Activated CD8-positive, alpha-beta T cell treated with anti-CD3 and anti-CD28 coated beads, Interleukin-2, amount 10 ng/mL, durations not matched to agents 7 days and 5 days (primary cell): ENCODE measurements at places on chromosomes 11 and 22.
A peak's percentile ranks its signal among the peaks of the same experiment; 100 is the strongest.

DNA sequence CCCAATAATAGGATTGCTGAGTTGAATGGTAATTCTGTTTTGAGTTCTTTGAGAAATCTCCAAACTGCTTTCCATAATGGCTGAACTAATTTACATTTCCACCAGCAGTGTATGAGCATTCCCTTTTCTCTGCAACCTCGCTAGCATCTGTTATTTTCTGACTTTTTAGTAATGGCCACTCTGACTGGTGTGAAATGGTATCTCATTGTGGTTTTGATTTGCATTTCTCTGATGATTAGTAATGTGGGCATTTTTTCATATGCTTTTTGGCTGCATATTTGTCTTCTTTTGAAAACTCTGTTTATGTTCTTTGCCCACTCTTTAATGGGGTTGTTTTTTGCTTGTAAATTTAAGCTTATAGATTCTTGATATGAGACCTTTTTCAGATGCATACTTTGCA is 97.4 kb downstream of the FDX1 start:
- peaks cover 32% of the 10 kb centered on the region for H3K4me1 ChIP-seq
- peaks cover 17% of the 10 kb centered on the region for H3K36me3 ChIP-seq
- H3K27ac ChIP-seq, result no peak overlapping the region

DNA sequence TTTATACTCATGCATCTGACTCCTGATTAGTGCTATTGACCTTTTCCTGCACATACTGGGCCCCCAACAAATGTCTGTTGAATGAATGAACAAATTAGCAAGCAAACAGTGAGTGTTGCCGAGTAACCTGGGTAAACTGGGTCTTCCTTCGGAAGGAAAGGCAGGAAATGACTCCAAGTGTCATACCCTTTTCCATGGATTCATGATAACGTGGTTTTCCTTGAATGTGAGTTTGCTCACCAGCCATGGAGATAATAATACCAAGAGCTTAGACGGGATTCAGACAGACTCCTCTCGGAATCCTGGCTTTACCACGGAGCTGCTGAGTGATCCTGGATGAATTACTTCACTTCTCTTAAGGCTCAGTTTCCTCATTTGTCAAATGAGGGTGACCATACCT is 16.7 kb downstream of the TECTA start:
- no peak overlapping the region for H3K4me3 ChIP-seq
- DNase-seq, result no peak
- no peaks in the 10 kb centered on the region for H3K36me3 ChIP-seq
- H3K4me1 ChIP-seq, result no peaks in the 10 kb centered on the region
- H3K27ac ChIP-seq, result no peak overlapping the region
- no peaks in the 10 kb centered on the region for H3K27me3 ChIP-seq

DNA sequence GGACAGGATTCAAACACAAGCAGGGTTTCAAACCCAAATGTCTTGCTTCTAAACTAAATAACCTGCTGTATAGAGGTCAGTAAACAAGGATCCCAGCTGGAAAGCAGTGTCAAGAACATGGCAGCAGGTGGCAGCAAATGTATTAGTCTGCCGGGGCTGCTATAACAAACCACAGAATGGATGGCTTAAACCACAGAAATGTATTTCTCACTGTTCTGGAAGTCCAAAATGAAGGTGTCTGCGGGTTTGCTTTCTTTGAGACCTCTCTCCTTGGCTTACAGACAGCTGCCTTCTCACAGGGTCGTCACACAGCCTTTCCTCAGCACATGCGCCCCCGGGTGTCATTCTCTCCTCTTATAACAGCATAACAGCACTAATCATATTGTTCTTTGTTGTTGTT is 65.1 kb upstream of the LRRC55 start:
- no peaks in the 10 kb centered on the region for H3K4me1 ChIP-seq
- H3K4me3 ChIP-seq, result no peak overlapping the region
- no peaks in the 10 kb centered on the region for H3K36me3 ChIP-seq
- peak; percentile 33 for DNase-seq
- no peak overlapping the region for H3K27ac ChIP-seq
- no peaks in the 10 kb centered on the region for H3K27me3 ChIP-seq

DNA sequence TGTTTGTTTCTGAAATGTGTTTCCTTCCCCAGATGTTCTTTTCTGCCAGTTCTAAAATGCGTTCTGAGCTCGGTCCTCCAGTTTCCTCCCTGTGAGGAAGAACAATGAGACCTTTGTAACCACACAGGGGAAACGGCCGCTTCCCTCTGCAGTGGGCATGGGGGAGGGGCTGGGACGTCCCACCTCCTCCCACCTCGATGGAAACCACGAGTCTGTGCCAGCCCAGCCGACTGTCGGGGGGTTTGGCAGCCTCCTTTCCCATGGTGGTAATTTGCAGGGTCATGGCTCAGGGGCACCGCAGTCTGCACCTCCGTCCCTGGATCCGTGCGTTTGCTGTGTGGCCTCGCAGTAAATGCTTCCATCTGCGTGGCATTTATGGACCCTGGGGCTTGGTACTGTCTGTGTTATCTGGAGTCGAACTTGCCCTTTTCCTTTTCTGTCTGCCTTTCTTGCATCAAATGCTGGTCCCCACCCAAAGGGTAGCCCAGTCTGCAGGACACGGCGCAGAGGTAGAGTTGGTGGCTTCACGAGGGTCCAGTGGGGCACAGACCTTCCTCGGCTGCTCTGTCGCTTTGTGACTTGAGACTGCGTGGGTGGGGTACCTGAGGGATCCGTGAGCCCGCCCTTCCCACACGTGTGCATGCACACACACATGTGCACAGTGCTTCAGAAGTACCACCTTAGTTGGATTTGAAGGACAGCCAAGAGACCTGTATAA is 16.1 kb downstream of the LRP5 start:
- DNase-seq, result peak; percentile 62
- H3K27ac ChIP-seq, result peak overlapping the region; percentile 79
- H3K4me1 ChIP-seq, result peaks cover 73% of the 10 kb centered on the region
- H3K36me3 ChIP-seq, result peaks cover 16% of the 10 kb centered on the region

DNA sequence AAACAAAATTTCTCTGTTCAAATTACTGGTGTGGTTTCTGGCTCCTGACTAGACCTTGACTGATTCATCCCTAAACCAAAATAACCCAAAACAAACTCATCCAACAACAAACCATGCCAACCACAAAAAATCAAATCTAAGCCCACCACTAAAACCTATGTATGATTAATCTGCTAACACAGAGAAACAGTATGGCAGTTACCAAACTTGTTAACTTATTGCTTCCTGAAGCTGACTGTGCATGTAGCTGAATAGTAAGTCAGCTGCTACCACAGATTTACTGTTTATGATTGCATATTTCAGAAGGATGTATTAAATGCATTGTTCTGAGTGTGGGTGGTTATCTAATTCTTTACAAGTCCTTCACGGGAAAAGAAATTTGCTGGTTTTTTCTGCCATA is 231.1 kb downstream of the SWAP70 start:
- H3K36me3 ChIP-seq, result no peaks in the 10 kb centered on the region
- no peak for DNase-seq
- H3K4me1 ChIP-seq, result peaks cover 6% of the 10 kb centered on the region
- no peaks in the 10 kb centered on the region for H3K27me3 ChIP-seq
- no peak overlapping the region for H3K27ac ChIP-seq
- no peak overlapping the region for H3K4me3 ChIP-seq

DNA sequence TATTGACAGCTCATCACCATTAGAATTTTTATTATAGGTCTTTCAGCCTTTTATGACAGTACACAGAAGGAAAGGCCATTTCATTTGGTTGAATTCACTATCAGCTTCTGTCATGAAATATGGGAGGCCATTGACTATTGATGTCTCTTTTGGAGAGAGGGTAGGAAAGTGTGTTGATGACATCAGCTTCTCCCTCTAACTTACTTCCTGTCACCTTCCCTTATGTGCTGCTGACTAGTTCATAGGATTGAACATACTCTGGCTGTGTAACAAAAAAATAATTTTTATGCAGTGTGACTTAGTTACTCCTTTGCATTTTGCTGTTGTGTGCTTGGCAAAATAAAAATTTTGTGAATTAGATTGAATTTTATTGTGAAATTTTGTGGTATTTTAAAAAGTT is 769.2 kb downstream of the METTL15 start:
- no peak for DNase-seq
- H3K27me3 ChIP-seq, result no peaks in the 10 kb centered on the region
- H3K4me1 ChIP-seq, result no peaks in the 10 kb centered on the region

- no peaks in the 10 kb centered on the region for H3K36me3 ChIP-seq
- no peak for DNase-seq
- no peak overlapping the region for H3K4me3 ChIP-seq
- H3K27me3 ChIP-seq, result peaks cover 28% of the 10 kb centered on the region
Measured at GRCh38 chr22:50138988-50139387, 31.5 kb upstream of the PANX2 start.

DNA sequence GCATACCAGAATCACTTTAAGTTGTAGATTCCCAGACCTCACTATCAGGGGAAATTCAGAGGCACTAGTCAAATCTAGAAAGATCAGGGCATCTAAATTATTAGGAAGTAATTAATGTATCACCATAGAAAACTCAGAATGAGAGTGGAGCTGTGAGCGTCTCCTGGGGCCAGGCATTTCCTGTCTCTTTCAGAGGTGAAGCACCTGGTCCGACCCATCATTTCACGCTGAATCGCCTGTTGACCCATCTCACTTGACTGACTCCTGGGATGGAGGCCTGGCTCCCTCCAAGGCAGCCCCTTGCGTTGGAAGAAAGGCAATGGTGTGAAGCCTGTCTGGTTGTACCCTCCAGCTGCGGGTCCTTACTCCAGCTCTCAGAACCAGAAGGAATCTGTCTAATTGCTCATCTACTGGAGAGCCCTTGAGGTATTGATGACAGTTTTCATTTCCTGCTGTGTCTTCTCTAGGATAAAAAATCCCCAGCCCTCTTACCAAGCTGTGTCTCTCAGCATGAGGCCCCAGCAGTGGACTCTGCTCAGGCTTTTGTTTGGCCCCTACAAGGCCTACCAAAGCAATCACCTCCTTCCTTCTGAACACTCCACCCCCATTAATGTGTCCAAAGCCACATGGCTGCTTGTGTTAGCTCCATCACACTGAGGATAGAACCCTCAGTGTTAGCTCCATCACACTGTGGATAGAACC is 93.2 kb upstream of the SYT13 start:
- H3K4me1 ChIP-seq, result peaks cover 20% of the 10 kb centered on the region
- no peak overlapping the region for H3K4me3 ChIP-seq
- no peak overlapping the region for H3K27ac ChIP-seq
- peaks cover 14% of the 10 kb centered on the region for H3K27me3 ChIP-seq
- DNase-seq, result no peak

DNA sequence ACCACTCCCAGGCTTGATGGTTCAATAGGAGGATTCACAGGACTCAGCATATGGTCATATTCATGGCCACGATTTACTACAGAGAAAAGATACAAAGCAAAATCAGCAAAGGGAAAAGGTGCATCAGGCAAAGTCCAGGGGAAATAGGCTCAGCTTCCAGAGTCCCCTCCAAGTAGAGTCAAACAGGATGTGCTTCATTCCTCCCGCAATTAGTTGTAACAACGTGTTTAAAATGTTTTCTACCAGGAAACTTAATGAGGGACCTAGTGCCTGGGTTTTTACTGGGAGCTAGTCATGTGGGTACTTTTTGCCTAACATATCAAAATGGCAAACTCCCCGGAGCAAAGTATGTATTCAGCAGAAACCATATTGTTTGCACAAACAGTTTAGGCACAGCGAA is 14.9 kb upstream of the SREBF2 start:
- peaks cover 19% of the 10 kb centered on the region for H3K4me1 ChIP-seq
- no peak overlapping the region for H3K4me3 ChIP-seq
- no peaks in the 10 kb centered on the region for H3K27me3 ChIP-seq
- H3K36me3 ChIP-seq, result peaks cover 35% of the 10 kb centered on the region
- no peak overlapping the region for H3K27ac ChIP-seq
